ENCODE measurements at places on chromosomes 6 and 20.

GRCh38 chr6:96542702-96543101 is 20.2 kb upstream of the FHL5 start:
- DNase-seq = no peak

- no peak for DNase-seq
These were observed 56.6 kb downstream of the COL12A1 start for GRCh38 chr6:75149240-75149639.

- DNase-seq = no peak
These were observed 178.4 kb downstream of the MBOAT1 start for GRCh38 chr6:20033697-20034407.

- DNase-seq = peak; percentile 34
These were observed 74.1 kb upstream of the PAK5 start for GRCh38 chr20:9912858-9913434.

GRCh38 chr6:155143029-155143577 is 120.7 kb upstream of the CLDN20 start:
- no peak for DNase-seq

DNA sequence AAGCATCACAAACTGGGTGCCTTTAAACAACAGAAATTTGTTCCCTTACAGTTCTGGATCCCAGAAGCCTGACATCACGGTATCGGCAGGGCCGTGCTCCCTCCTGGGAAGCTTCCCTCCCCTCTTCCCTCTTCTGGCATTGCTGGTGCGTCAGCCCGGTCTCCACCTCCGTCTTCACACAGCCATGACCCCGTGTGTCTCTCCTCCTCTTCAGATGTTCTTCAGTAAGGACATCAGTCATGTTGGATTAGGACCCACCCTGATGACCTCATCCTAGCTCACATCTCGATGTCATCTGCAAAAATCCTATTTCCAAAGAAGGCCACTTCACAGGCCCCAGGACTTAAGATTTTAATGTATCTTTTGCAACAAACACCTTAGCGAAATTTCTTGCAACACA is 38.4 kb upstream of the TBXT start:
- no peak for DNase-seq

- peak; percentile 17 for DNase-seq
These were observed 50.7 kb downstream of the DSTN start for GRCh38 chr20:17620371-17621228.

DNA sequence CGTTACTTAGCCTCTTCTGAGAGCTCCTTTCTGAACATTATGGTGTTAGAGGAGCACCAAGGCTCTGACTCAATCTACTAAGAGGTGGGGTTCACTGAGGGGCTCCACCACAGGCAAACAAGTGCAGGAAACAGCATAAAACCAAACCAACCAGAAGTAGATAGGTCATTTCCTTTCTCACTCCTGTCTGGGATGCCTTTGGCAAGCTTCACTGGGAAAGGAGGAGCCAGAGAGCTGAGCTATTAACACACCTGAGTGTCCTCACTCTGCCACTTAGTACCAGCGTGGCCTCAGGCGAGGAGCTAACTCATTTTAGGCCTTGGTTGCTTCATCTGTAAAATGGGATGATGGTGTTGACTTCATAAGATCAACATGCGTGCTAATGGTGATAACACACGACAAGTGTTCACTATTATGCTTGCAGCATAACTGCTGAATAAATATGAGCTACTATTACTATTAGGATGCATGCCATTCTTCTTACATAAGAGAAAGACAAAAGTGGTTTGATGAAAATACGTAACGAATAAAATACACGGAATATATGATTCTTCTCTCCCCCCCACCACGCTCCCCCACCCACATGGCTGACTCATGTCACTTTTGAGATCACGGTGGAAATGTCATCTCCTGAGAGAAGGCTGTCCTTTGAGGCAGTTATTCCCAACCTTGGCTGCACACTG is 185.4 kb downstream of the BCAS1 start:
- no peak for DNase-seq

DNA sequence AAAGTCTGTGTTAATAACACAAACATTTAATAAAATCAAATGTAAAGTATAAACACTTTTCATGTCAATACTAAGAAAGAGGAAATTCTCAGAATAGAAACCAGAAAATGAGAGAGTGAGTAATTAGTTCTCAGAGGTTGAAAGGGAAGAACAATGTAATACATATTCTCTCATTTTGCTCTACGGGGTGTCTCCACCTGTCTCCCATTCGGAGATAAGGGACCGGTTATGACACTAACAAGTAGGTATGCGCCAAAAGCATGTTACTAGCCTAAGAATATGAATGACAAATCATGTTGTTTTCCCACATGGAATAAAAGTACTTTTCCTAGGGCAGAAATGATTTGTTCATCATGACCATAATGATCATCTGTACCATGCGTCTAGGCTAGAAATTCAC is 35.6 kb upstream of the PRELID3B start:
- DNase-seq = no peak
